Right ventricle myocardium inferior (tissue), 1 donor: ENCODE measurements at places on chromosomes 4 and X. TPM values are rescaled to one million over a fixed set of nuclear protein-coding genes. Genes with fewer than 3 reads are reported as not detected.

DNA sequence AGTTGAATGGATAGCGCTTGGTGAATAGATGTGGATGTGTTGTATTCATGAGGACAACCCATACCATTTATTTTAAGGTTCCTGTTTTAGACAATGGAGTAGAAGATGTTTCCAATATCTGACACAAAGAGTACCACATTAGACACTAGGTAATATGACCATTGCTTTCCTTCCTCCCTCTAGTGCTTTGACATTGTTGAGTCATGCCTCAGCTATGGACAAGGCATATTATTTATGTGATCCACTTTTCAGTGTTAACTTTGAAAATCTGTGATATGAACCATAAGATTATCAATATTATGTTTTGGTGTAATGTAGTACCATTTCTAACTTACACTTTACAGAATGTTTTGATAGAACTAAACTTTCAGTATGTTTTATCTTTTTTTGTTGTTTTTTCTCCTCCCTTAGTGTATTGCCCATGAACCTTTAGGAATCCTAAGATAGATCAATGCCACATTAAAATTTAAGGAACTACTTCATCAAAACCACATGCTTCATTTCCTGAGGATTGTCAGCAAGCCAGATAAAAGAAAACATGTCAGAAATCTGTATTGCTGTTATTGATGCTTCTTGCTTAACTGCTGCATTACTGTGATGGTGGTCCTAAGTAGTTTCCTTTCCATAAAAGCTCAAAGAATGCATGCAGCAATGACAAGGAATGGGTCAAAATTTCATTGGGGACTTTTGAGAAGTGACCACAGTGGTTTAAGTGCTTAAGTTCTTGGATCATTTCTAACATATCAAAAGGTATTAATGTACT lies 105.0 kb downstream of the PCDH7 start:
- no peak for DNase-seq

- DNase-seq = no peak
Measured at GRCh38 chr4:5905714-5906113, 12.8 kb upstream of the CRMP1 start.

DNA sequence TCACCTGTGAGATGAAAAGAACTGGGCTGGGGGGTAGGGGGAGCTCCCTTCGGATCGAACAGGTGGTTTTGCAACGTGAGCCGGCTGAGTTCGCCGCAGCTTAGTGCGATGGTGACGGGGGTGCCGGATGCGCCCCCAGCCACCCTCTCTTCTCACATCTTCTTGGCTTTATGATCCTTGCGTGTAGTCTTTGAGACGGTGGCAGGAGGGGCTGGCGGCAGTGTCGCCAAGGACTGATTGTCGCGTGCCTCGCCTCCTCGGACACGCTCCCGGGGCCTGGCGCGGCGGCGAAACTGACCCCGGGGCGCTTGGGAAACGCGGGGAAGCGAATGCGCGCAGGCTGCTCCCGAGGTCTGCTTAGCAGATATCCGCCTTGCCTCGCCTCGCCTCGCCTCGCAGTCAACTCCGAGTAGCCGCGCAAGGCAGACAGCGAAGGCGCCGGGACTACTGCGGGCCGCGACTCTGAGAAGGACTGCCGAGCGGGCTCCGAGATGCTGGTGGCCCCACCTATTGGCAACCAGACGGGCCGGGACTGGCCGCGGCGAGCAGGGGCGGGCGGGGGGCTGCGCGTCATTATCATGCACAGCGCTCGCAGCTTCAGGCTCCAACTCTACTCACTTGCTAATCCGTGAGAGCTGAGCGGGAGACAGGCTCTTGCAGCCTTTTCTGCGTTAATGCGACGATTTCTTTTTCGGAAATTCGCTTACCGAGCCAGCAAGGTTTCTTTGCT lies 1.5 kb downstream of the GRID2 start:
- DNase-seq = peak; percentile 66

Gene ANXA10
- total RNA-seq = not detected

Gene AKAP17A
- total RNA-seq = 13.8 TPM
